ENCODE measurements at places on chromosomes 11 and 22.

- no peak for DNase-seq
Measured at GRCh38 chr11:110469127-110469526, 39.4 kb downstream of the FDX1 start.

DNA sequence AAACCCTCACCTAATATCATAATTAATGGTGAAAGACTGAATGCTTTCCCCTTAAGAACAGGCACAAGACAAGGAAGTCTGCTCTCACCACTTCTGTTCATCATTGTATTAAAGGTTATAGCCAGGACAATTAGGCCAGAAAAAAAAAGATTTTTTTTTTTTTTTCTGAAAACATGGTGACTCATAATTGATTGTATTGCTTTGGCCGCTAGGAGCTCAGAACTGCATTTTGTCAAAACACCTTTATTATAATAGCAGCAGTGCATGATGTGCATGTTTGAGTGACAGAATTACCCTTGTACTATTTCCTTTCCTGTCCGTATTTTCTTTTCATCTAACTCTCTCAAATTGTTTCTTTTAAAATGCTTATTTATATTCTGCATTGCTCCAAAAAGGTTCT is 98.1 kb downstream of the RNF169 start:
- DNase-seq = no peak

DNA sequence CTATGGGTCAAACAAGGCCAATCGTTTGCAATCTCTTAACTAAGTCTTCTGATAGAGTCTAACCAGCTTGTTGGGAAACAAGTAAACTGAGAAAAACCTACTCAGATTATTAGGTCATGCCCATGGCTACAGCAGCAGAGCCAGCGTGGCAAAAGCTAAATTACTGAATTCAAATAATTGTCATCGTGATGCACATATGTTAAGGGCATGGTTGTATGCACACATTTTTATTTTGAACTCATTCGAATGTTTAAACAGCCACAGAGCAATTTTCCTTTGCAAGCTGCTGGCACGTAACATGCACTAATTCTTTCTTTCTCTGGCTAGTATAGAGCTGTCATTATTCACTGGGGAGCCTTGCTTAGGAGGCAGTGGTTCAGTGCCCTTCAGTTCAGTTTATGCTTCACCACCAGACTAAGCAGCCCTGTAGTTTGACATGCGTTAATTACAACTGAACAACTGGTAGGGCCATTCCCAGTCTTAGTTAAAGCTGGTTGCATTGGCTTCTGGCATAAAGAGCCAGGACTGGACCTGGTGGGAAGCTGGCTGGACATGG is 396.4 kb downstream of the METTL15 start:
- DNase-seq = no peak

DNA sequence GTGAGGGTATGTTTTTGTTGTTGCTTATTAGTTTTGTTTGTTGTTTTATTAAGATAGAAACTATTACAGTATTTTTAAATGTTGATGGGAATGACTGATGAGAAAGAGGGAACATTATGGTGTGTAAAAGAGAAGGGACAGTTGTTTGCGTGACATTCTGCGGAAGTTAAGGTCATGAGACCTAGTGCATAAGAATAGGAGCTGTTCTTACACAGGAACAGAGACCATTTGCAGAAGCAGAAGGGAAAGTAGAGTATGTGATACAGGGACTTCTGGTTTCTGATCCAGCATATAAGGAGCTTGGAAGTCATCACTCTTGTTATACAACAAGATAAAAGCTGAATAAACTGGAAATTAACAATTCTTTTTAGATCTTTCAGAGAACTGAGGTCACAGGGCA is 299.2 kb upstream of the API5 start:
- DNase-seq = no peak

- no peak for DNase-seq
Measured at GRCh38 chr11:128308794-128309193, 278.6 kb downstream of the ETS1 start.

DNA sequence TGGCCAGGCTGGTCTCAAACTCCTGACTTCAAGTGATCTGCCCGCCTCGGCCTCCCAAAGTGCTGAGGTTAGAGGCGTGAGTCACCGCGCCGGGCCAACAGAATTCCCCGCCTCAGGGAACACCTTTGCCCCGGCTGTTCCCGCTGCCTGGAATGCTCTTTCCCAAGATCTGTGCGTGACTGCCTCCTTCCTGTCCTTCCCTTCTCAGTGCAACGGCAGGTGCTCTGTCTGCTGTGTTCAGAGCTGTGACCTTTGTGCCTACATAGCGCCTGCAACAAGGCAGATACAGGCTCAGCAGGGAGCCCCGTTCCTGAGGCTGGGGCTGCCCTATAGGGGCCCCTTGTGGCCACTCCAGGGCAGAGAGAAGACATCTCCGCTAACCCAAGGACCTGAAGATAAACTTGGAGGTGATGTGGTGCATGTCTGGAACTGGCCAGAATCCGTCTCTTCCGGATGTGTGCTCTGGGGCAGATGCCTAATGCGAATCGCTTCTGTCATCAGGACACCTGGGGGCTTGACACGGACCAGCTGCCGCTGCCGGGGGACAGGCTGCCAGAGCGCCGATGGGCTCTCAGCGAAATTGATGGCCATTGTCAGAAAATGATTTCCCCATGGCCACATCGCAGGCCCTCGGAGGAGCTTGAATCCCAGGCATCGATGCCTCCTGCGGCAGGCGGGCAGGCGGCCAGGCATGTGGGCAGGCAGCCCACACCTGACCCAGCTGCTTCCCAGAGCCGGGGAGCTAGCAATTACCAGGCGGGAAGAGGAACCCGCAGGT is 43.5 kb upstream of the TCF20 start:
- peak; percentile 49 for DNase-seq

GRCh38 chr11:119320776-119321524 is 4.0 kb upstream of the MCAM start:
- peak; percentile 25 for DNase-seq

GRCh38 chr11:117528097-117528721 is 200.6 kb downstream of the CEP164 start:
- no peak for DNase-seq

DNA sequence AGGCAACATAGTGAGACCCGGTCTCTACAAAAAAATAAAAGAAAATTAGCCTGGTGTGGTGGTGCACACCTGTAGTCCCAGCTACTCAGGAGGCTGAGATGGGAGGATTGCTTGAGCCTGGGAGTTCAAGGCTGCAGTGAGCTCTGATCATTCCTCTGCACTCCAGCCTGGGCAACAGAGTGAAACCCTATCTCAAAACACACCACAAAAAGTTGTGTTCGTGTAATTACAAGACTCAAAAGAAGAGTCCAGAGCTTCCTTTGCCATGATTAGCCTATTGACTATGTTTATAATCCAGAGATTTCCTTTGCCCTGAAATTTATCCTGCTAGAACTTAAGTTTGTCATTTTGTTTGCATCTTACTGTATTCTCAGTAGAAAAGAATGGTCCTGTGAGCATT is 21.0 kb downstream of the SGSM3 start:
- no peak for DNase-seq

DNA sequence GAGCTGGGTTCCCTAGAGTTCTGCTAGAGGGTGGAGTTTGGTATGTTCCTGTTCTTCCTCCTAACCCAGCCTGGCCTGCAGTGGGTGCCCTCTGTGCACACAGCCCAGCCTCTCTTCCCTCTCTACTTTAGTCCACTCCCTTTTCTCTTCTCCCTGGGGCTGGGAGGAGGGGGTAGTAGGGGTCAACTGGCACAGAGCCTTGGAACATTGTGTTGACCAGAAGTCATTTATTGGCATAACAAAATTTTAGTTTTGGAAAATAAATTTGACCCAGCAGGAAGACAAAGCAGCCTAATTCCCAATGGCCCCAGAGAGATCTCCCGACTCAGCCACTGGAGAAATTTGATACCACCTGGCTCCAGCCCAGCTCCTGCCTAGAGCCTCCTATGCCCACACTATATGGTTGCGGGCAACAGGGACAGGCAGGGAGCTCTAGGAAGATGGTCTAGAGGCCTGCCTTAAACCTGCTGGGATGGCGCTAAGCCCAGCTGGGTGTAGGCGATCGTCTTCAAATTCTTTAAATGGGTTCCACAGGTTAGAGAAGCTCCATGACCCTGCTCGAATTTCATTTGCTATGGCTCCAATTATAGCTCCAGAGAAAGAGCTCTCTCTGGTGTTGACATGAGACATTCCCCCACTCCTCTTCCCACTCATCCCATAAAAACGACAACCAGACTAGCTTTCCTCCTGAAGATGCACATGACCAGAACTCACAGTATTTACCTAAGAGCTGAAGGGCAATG is 9.9 kb downstream of the PCSK7 start:
- DNase-seq = no peak

DNA sequence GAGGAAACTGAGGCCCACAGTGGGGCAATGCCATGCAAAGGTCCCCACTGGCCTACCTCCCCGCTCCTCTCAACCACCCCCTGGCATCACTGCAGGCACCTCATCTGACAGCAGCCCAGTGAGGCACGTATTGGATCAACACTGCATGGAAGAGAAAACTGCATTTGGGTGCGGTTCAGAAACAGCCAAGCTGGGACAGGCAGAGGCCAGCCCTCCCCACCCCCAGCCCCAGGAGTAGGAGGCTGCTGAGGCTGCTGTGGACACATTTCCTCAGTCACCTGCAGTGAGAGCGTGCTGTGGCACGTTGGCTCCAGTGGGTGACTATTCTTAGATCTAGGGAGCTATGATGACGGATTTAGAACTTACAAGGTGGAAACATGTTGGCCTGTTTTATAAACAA is 63.7 kb downstream of the KCNC1 start:
- DNase-seq = no peak

GRCh38 chr11:112911124-112911523 is 50.1 kb upstream of the NCAM1 start:
- no peak for DNase-seq

GRCh38 chr11:112637076-112637475 is 324.1 kb upstream of the NCAM1 start:
- no peak for DNase-seq

DNA sequence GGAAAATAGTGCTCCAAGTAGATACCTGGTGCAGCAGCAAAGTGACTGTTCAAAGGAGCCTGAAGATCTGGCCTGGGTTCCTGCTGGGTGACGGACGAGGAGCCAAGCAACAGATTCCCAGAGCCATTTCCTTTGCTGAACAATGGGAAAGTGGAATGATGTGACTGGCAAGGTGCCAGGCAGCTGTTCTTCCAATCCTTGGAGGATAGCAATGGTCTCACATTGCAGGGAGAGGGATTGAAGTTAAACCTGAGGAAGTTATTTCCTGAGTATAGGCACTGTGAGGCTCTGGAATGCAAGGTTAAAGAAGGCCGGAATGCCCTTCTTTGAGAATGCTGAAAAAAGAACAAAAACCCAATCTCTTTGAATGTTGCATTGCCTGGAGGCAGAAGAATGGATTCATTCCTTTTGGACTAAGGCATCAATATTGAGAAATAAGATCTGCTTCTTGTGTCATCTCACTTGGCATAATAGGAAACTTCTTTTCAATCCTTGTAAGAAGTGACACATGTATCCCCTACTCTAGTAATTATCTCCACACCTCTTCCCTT is 223.8 kb downstream of the BLID start:
- DNase-seq = no peak

- peak; percentile 68 for DNase-seq
Measured at GRCh38 chr11:62024936-62025486, 57.6 kb upstream of the FTH1 start.

DNA sequence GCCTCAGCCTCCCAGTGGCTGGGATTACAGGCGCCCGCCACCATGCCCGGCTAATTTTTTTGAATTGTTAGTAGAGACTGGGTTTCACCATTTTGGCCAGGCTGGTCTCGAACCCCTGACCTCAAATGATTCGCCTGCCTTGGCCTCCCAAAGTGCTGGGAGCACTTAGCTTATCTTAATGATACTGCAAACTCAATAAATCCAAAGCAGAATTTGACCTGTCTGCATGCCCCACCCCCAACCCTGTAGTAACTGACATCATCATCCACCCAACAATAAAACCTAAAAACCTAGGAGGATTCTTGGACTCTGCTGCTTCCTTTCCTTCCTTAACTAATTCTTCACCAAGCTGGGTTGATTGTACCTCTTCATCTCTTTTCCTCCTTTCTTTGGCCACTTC is 6.3 kb upstream of the ADSL start:
- no peak for DNase-seq

DNA sequence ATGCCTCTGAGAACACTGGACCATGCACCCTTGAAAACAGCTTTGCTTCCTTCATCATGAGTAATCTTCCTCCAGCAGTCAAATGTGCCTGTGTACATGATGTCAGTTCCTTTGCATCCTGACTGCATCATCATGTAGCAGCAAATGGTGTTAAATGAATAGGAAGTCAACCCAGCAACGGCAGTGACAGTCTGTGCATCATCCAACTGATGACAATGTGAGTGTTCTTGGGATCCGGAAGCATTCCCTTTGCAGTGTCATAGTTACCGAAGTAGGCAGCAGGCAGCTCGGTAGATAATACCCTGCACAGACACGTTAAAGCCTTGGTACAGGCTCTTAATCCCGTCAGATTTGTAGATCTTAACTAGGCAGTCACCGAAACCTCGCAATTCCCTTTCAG is 2.5 kb downstream of the WBP2NL start:
- peak; percentile 28 for DNase-seq

GRCh38 chr11:124277804-124278203 is 21.6 kb downstream of the OR8G5 start:
- DNase-seq = peak; percentile 15

- no peak for DNase-seq
Measured at GRCh38 chr11:116595305-116595880, 177.4 kb downstream of the BUD13 start.

GRCh38 chr11:73394416-73395296 is 18.5 kb downstream of the RELT start:
- no peak for DNase-seq

DNA sequence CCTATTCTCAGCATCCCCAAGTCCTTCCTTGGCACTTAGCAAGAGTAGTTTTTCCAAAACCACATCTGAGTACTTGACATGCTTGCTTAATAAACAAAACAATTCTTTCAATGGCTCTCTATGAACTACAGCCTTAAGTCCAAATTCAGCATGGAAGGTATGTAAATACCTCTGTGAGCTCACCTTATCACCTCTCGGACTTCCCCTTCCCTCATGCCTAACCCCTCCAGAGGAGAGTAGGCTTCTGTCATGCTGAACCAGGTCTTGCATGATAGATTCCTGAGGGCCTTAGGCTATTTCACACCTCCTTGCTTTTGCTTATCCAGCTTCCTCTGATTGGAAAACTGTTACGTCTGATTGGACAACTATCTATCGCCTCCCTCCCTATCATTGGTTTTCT is 312.9 kb upstream of the CCDC90B start:
- no peak for DNase-seq

All from suppressor macrophage treated with lipopolysaccharide for 4 hours (primary cell).